ENCODE measurements at places on chromosomes 11 and 22.

GRCh38 chr11:16818284-16818683 lies 79.8 kb downstream of the C11orf58 start:
- DNase-seq = no peak

DNA sequence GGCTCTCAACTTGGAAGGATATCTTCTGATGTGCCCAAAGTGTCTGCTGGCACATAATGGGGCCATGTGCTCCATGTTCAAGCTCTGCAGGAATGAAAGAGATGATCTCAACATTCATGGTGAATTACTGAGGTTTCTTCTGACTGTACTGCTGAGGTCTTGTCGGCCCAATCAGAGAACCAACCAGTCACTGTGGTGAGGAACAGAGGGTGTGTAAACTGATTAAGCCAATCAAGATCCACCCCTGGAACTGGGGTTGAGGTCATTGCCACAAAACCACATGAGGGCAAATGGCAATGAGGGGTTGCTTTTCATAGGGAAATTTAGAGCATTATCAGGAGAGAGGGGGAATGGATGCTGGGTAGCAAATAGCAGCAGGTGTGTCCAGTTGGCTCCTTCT lies 152.3 kb upstream of the RAG2 start:
- DNase-seq = peak; percentile 42

DNA sequence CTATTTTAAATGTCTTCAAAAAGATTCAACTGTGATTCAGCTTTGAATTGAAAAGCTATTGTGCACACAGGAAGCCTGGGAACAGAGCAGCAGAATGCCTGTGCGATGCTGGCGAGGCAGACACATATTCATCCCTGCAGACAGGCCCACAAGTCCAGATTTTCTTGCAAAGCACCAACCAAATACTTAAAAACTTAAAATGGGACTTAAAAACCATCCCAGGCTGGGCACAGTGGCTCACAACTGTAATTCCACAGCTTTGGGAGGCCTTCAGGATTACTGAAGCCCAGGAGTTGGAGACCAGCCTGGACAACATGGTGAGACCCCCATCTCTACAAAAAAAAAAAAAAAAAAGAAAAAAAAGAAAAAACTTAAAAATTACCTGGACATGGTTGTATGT lies 122.6 kb upstream of the SERPIND1 start:
- DNase-seq = no peak

DNA sequence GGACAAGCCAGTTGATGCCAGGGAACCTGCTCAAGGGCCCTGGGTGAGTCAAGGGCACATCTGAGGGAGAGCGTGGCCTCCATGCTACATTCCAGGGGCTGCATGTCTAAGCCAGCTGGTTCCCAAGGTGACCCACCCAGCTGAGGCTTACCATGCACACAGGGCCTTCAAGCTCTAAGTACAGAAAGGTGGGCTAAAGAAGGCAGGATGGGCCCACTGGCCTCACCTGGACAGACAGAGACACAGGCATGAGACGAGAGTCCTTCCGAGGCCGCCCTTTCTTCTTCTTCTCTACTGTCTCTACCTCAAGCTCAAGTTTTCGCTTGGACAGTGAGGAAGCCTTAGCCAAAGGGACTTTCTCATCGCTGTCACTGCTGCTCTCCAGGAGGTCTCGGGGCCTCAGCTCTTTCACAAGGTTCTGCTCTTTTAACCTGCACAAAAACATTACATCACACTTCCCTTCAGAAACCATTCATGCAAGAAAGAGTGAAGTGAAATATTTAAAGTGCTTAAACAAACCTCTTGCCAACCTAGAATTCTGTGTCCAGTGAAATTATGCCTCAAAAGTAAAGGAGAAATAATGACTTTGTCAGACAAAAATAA lies 69.9 kb downstream of the HIRA start:
- no peak for DNase-seq

DNA sequence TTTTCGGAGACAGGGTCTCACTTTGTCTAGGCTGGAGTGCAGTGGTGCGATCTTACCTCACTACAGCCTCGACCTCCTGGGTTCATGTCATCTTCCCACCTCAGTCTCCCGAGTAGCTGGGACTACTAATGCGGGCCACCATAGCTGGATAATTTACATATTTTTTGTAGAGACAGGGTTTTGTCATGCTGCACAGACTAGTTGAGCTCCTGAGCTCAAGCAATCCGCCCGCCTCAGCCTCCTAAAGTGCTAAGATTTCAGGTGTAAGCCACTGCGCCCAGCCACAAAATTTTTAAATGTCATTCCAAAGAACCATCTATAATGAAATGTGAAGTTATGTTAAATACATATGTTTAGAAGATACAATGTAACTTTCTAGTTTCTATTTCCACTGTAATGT lies 4747.7 kb upstream of the OR11H1 start:
- DNase-seq = no peak

GRCh38 chr11:13772223-13773046 lies 104.0 kb downstream of the FAR1 start:
- DNase-seq = peak; percentile 90

DNA sequence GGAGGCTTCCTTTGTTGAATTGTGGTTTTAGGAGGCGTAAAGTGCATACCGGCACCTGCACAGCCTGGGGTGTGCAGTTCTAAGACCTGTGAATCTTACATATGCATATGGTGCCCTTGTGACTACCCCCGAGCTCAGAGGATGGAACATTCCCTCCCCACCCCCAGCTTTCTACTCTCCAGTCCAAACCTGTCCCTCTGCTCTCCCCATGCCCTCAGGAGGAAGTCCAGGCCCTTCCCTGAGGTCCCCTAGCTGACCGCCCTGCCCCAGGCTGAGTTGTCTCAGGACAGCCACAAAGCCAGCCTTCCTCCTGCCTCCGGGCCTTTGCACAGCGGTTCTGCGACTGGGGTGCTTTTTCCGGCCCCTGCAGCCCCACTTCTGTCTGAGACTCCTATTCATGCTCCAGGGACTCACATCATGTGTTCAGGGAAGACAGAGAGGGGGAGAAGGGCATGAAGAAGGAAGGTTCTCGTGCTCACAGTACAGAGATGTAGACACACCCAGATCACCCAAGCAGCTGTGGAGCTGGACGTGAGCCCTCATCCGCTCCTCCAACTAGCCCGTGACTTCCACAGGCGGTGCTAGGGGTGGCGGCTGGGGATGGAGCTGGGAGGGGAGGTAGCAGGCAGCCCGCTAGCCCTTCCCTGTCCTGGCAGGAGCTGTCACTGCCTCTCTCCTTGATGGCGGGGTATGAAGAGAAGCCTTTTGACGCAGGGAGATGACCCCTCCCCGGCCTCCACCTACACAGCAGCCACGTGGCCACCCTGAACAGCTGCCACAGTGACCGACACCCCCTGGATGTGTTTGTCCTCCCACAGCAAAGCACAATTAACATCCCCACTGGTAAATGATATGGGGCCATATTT lies 50.8 kb downstream of the FLRT1 start:
- DNase-seq = no peak

DNA sequence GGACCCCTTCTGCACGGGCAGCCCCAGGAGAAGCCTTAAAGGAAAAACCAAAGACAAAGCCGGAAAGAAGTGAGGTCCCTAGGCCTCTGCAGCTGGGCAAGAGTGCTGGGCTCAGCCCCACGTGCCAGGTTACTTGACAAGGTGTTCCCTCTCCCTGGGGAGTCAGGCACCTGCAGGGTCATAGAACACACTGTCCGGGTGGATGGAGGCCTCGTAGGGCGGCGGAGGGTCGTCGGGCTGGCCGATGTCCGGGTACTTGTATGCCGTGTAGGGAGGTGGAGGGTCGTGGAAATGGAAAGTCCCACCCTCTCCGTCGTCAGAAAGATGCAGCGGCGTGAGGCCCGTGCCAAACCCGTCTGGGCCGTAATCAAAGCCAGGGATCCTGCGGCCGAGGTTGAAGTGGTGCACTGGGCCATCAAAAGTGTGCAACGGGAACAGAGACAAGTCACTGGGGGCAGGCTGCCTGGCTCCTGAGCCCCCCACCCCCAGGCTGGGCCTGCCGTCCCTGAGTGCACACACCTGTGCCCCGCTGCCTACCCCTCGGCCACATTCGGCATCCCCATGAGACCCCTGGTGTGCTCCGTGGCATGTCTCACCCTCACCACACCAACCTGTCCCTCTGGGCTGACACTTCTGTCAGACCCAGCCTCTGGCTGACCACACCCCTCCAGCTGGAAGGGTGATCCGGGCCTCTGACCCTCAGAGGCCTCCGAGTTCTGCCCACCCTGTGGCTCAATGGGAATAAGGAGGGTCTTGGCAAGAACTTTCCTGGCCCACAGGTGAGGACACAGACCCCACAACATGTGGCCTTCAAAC lies 81.1 kb downstream of the DGCR2 start:
- DNase-seq = no peak

DNA sequence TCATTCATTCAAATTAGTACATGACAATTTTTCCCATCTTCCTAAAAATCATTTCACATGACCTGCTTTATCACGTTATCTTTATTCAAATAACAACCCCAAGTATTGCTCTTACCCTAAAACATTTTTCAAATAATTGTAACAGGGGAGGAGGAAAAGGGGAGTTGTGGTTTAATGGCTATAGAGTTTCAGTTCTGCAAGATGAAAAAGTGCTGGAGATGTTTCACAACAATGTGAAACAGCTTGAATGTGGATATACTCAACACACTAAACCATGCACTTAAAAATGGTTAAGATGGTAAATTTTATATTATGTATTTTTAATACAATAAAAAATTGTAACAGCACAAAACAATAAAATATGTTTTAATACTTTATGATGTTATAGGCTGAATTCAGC lies 161.6 kb upstream of the GUCY1A2 start:
- DNase-seq = no peak

DNA sequence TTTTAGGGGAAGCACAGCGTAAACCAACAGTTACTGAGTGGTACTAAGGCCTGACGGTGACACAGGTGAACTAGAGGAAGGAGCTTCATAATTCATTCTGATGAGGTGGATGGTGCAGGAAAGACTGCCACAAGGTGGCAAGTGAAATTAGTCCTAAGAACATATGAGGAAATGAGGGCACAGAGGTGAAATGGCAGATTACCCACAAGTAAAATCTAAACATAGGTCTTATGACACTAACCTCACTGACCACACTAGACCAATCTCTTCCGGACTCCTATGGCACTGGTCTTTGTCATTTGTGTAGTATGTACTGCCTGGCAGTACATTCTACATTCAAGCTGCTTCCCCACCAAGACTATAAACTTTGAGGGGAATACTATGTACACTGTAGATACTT lies 20.2 kb downstream of the GAB2 start:
- peak; percentile 81 for DNase-seq

GRCh38 chr22:19051381-19052072 lies 70.7 kb downstream of the DGCR2 start:
- no peak for DNase-seq
